Upper lobe of right lung (tissue), 1 donor: ENCODE measurements at places on chromosomes 13 and 19. TPM values are rescaled to one million over a fixed set of nuclear protein-coding genes. Genes with fewer than 3 reads are reported as not detected.

- H3K4me3 ChIP-seq, result no peak overlapping the region
- no peaks in the 10 kb centered on the region for H3K36me3 ChIP-seq
- no peaks in the 10 kb centered on the region for H3K4me1 ChIP-seq
- no peak for DNase-seq
Measured at GRCh38 chr13:79908381-79908780, 427.4 kb downstream of the NDFIP2 start.

DNA sequence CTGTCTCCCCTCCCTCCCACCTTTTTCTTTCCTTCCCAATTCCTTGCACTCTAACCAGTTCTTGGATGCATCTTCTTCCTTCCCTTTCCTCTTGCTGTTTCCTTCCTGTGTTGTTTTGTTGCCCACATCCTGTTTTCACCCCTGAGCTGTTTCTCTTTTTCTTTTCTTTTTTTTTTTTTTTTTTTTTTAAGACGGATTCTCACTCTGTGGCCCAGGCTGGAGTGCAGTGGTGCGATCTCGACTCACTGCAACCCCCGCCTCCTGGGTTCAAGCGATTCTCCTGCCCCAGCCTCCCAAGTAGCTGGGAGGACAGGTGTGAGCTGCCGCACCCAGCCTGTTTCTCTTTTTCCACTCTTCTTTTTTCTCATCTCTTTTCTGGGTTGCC is 6.9 kb downstream of the MYADM start:
- peaks cover under 1% of the 10 kb centered on the region for H3K27me3 ChIP-seq

KASH5 gene
- 2.2 TPM for total RNA-seq

GRCh38 chr19:4055209-4055552 is 11.5 kb downstream of the ZBTB7A start:
- DNase-seq, result no peak
- peaks cover 49% of the 10 kb centered on the region for H3K36me3 ChIP-seq
- H3K4me1 ChIP-seq, result peaks cover 54% of the 10 kb centered on the region
- no peak overlapping the region for H3K4me3 ChIP-seq

GRCh38 chr13:97853550-97853949 is 99.9 kb upstream of the IPO5 start:
- H3K4me1 ChIP-seq, result peaks cover 6% of the 10 kb centered on the region
- DNase-seq, result no peak
- no peak overlapping the region for H3K4me3 ChIP-seq
- no peak overlapping the region for H3K27ac ChIP-seq
